ENCODE measurements at places on chromosomes 3 and 15.

- DNase-seq, result no peak
Observed at GRCh38 chr3:100029052-100029451, 85.2 kb downstream of the FILIP1L start.

GRCh38 chr3:161072751-161073150, 32.4 kb downstream of the B3GALNT1 start:
- DNase-seq, result no peak

DNA sequence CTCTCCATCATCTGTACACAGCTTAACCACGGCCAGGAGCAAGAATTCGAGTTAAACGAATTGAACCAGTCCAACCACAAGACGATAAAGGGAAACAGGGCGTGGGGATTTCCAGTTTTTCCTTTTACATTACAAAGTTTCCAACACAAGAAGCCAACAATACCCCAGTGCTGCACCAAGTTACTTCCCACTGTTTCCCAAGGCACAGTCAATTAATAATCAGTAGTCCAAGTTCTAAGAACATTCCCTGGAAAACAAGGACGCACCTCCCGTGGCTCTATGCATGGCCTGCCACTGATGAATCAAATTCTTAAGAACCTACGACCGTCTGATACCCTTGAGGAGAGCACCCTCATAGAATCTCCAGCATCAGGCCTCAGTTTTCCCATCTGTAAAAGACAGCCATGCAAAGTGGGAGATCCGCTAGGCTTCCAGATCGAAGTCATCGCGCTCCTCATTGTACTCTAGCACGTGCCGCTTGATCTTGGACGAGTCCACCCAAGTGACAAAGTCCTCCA, 774 bp downstream of the IMP3 start:
- no peak for DNase-seq

DNA sequence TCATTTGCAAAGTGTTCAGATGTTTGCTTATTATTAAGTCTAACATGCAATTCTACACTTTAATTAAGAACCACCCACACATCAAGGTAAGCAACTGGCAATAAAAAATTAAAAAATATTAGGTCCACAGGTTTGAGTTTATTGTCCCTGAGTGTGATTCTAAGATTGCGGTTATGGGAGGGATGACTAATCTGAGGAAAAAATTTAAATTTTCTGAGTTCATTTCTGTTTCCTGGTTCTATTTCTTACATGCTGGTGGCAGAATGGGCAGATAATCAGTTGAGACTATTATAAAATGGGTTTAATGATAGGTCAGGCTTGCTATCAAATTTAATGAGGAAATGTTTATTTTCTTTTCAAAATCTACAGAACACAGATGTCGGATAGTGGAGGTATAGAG, 105.9 kb downstream of the TP63 start:
- DNase-seq, result no peak

GRCh38 chr3:149020196-149020838, 29.0 kb downstream of the GYG1 start:
- no peak for DNase-seq

DNA sequence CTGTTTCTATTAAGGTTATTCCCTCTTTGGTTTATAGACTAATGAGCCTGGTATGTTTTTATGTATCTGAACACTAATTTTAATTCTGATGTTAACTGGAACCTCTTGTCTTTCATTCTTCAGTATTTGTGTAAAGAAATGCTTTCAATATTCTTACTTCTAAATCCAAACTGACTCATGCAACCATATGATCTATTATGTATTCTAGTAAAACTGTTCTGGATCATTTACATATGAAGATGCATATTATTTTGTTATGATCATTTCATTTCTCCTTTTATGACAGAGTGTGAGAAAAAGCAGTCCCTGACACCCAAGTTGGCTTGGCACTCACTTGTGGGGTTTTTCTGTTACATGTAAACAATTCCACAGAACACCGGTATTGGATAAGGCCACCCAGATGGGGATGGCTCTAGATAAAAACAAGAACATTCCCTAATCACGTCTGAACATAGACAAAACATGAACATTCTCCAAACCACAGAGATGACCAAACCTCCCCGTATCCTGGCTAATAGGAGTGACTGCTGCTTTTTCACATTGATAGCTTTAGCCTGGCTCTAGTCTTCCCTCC, 72.2 kb upstream of the EPHB3 start:
- no peak for DNase-seq

DNA sequence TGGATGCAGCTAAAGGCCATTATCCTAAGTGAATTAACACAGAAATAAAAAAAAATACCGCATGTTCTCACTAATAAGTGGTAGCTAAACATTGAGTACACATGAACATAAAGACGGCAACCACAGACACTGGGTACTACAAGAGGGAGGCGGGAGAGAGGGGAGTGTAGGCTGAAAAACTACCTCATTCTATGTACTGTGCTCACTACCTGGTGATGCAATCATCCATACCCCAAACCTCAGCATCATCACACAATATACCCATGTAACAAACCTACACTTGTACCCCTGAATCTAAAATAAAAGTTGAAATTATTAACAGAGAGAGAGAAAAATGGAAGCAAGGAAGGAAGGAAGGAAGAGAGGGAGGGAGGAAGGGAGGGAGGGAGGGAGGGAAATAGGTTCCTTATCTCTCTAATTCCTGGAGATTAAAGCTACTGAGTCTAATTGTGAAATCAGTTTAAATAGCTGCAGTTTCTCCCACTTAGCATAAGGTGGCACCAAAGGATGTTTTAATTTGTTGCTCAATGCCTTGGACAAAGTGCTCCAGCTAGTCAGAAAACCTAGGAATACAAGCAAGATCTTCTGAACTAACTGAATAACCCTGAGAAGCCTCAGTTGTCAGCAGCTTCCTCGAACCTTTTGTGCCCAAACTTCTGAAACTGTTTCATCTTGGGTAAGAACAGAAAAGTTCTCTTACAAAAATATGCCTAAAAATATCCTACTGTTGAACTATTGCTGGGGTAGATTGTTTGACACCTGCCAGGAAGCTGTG, 79.4 kb upstream of the ATP11B start:
- no peak for DNase-seq

GRCh38 chr3:136404056-136404455, 153.9 kb downstream of the PCCB start:
- no peak for DNase-seq

DNA sequence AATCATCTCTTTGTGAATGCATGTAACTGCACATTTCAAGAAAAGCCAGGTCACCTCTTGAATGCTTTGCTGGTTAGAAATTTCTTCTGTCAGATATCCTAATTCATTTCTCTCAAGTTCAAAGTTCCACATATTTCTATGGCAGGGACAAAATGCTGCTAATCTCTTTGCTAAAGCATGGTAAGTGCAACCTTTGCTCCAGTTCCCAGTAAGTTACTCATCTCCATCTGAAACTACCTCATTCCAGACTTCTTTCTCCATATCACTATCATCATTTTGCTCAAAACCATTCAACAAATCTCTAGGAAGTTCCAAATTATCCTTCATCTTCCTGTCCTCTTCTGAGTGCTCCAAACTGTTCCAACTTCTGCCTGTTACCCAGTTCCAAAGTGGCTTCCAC, 230.6 kb downstream of the ZMAT3 start:
- no peak for DNase-seq

DNA sequence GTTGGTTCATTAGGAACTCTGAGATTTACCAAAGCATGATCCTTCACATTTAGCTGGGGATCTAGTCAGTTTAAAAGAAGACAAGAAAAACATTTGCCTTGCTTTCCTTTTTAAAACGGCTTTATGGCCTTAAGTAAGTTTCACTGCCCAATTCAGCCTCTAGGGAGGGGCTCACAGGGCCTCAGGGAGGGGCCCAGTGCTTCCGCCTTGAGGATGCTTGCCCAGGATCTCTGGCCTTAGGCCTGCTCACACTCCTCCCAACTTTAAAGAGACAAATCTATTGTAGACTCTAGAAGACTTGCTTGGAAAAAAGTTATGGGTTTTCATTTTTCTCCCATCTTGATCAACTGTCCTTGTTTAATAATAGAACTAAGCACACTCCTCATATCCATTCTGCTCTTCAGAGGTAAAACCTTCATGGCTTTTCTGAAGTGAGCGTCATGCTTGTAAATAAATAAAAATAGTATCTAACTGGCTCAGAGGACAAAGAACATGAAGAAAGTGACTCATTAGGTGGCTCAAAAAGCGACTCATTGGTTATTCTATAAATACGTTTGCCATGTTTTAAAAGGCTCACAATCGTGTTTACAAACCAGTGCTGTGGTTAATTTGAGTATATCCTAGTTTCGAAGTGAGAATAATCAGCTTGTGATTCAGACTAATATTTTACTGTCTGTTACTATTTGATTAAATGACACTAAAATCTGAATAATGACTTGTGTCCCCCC, 13.7 kb downstream of the PDHB start:
- DNase-seq, result no peak

DNA sequence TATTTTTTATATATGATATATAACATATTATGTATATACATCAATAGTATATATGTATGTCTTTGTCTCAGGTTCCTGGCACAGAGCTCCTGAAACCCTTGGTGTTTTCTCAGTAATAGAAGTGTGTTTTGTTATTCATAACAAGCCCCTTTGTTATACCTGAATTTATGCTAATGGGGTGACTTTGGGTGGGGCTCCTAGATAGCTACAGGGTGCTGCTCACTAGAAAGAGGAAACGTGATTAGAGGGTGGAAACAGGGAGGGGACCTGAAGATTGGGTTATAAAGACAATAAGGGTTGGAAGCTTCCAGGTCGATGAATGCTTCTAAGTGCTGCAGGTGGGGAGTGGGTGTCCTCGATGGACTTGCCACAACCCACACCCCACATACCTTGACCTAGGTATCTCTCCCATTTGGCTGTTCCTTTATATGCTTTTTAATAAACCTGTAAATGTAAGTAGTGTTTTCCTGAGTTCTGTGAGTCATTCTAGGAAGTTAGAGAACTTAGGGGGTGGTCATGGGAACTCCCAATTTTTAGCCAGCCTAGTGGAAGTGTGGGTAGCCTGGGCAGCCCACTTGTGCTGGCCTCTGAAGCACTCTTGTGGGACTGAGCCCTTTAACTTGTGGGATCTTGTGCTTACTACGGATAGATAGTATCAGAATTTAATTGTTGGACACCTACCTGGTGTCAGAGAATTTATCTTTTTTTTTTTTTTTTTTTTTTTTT, 36.9 kb upstream of the C15orf39 start:
- DNase-seq, result no peak

DNA sequence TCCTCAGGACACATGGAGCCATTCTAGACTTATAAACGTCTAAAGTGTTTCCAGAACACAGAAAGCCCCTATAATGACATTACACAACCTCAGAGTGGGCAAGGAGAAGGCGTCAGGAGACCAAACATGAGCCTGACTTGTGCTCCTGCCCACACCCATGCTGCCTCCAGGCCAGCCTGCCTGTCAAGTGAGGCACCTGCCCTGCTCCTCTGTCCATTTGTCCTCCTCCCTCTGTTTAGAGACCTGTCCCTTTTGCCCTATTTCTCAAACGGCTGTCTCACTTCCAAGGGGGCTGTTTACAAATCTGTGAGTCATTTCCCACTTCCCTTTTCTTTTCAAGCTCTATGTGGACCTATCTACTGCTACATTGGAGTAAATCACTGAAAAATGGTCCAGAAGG, 21.0 kb downstream of the ZDHHC3 start:
- DNase-seq, result no peak

DNA sequence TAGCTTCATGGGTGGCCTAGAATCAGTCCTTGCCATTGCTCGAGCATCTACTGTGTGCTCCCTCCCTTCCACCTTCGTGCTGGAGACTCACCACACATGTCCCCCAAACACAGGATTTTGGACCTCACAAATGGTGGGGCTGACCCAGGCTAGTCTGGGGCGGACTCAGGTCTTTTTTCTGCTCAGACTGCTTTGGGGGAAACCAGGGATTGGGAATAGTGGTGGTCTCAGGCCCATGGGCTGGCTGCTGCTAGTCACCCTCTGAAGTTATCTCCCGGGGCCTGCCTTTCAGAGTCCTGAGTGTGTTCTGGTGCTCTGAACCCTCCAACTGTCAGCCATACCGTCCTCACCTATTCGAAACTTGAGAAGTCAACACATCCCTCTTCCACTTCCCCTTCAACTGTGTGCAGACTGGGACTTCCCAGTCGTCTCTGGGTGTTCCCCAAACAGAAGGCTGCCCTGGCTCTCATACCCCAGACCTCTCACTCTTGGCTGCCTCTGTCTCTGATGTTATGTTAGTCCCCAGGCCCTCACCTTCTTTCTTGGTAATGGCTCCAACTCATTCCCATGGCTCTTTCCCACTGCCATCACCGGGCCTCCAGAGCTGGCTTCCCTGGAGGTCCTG, 46.0 kb downstream of the PPCDC start:
- DNase-seq, result no peak

DNA sequence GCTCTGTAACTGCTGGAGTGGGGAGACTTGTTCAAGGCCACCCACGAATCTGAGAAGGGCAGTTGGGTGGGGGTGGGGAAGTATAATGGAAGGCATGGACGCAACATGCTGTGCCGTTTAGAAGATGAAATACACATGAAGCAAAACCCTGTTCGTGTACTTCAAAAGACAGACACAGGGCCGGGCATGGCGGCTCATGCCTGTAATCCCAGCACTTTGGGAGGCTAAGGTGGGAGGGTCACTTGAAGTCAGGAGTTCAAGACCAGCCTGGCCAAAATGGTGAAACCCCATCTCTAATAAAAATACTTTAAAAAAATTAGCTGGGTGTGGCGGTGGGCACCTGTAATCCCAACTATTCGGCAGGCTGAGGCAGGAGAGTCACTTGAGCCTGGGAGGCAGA, 36.9 kb upstream of the SFMBT1 start:
- no peak for DNase-seq

DNA sequence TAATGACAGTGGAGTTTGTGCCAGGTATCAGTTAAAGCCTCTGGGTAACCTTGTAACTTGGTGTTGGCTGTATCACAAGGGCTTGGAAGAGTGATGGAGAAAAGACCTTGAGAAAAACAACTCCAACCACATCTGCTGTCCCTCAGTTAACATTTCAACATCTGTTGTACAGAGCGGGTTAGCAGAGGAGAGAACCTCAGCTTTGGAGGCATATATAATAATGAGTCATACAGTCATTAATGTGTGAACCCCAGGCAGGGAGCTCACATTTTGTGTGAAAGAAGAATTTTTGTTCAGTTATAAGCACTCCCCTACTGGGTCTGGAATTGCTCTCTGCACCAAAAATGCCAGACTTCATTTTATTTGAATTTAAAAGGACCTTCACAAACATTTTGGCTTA, 439.5 kb downstream of the PDCD6IP start:
- DNase-seq, result no peak

GRCh38 chr3:51691021-51691420, 15.8 kb upstream of the GRM2 start:
- no peak for DNase-seq

DNA sequence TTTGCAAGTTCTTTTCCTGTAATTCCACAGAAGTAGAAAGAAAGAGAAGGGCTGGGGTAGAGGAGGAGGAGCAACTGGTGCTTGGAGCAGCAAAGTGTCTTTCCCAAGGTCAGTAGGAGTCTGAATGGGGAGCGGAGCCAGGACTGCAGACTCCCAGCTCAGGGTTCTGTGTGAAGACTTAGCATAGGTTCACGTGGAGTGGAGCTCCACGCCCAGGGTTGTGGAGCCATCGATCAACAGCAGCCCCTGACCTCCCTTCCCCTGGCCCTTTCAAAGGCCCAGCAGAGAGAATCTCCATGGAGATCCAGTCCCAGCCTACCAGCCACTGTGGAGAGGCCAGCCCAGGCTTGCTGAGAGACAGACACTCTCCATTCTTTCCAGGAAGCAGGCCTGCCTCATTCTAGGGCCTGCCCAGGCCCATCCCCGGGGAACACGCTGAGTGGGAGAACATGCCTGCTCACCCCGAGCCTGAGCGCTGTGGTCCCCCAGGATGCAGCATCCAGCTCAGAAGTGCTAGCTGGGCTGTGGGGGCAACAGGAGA, 62.1 kb downstream of the CORO2B start:
- DNase-seq, result no peak

GRCh38 chr3:20421-20820, 176.1 kb upstream of the CHL1 start:
- DNase-seq, result no peak

- no peak for DNase-seq
Observed at GRCh38 chr3:11136116-11136515, 18.2 kb upstream of the HRH1 start.

Measured in effector memory CD8-positive, alpha-beta T cell (primary cell).